ENCODE measurements at places on chromosomes 1 and 21.

GRCh38 chr1:179888071-179888470 lies 6.0 kb downstream of the TOR1AIP1 start:
- DNase-seq, result no peak

GRCh38 chr1:80250573-80251168 lies 1244.1 kb upstream of the ADGRL4 start:
- no peak for DNase-seq

DNA sequence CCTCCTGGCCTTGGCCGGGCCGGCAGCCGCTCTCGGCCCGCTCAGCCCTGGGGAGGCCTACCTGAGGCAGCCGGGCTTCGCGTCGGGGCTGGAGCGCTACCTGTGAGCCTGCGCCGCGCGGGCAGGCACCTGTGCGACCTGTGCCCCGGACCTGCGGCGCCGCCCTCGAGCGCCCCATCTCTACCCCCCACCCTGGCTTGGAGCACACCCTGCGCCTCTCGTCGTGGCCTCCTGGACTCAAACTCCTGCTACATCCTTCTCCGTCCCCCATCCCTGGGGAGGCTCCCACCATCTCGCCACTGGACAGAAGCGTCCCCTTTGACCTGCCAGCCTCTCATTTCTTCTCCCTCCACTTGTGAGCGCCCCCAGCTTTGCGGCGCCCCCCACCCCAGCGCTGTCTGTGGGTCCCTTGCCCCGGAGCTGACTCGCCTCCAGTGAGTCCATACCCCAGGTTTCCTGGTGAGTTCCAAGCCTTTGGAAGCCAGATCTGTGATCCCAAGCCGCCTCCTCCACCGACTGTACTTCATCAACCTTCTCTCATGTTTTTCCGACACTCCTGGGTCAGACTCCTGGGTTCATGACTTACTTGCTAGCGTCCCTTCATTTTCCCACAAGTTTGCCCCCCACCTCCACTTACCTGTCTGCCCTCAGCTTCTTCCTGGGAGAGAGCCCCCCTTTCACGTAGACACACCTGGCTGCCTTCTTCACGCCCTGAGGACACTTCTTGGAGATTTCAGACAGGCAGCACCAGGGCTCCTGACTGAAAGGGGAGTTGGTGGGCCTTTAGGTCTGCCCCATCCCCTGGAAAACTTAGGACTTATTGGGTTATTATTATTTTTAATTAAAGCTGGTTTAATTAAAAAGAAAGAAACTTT lies 1.3 kb downstream of the FOXE3 start:
- DNase-seq, result no peak

DNA sequence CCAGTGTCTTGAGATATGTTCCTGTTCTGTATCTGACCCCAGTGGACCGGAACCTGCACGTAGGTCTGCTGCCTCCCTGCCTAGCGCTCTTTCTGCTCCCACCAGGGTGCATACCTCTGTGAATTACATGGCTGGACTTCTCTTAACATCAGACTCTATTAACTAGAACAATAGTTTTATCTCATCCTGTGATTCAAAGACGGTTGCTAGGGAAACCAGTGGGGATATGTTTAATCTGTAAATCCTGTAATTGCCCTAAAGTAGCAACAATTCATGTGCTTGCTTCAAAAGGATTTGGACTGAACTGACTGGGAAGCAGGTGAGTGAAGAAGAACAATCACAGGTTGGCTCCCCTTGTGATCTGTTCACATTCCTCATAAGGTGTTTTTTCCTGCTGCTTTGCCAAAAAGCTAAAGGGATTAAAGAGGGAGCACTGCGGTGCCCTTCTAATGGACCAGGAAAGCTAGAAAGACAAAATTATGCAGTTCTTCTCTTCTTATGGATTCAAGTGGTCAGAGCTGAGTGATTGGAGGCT lies 52.7 kb upstream of the DIRAS3 start:
- no peak for DNase-seq

DNA sequence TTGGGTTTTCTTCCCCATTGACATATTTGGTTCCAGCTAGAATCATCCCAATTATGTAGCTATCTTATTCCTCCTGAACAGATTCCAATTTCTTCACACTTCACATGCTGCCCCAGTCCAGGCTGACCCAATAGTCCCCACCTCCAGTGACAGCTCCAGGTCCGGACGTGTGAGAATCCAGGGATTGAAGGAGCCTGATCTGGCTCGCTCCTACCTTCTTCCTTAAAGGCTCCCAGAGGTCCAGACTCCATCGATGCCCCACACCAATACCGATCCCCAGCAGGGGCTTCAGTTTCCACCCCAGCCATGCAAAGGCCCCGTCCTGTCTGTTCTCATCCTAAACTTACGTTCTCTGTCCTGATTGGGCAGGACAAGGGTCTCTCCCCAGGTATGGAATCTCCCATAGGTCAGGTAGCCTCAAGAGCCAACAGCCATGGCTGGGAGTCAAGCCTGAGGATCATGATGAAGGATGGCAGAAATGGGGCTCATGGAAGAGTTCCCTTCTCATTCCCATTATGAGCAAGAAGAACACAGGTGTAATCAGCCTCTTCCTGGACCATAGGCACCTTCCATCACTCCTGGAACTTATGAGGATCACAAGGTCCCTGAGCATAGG lies 20.4 kb upstream of the SLAMF9 start:
- DNase-seq, result no peak

- DNase-seq, result no peak
Observed at GRCh38 chr1:184860985-184861754, 106.5 kb upstream of the EDEM3 start.

DNA sequence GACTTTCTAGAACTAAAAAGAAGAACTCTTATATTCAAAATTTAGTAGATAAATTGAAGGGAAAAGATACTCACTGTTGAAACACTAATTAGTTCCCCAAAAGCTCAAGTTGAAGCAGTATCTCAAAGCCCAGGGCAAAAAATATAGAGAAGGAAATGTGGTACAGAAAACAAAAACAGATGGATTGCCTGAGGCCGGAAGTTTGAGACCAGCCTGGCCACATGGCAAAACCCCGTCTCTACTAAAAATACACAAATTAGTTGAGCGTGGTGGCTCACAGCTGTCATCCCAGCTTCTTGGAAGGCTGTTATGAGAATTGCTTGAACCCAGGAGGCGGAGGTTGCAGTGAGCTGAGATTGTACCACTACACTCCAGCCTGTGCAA lies 36.0 kb downstream of the FAM177B start:
- DNase-seq, result no peak

Measured in stimulated activated CD8-positive, alpha-beta memory T cell treated with anti-CD3 and anti-CD28 coated beads, Interleukin-7, amount 100 ng/mL, for 1 hour (primary cell).